NCI-H2171 treated with DMSO at 0.1 percent for 48 hours (cell line): ENCODE measurements at places on chromosomes 7 and 10.

- DNase-seq, result no peak
These were observed 6.3 kb downstream of the CALN1 start for GRCh38 chr7:72405871-72406270.

GRCh38 chr7:110148054-110148453 lies 942.9 kb upstream of the LRRN3 start:
- no peak for DNase-seq

DNA sequence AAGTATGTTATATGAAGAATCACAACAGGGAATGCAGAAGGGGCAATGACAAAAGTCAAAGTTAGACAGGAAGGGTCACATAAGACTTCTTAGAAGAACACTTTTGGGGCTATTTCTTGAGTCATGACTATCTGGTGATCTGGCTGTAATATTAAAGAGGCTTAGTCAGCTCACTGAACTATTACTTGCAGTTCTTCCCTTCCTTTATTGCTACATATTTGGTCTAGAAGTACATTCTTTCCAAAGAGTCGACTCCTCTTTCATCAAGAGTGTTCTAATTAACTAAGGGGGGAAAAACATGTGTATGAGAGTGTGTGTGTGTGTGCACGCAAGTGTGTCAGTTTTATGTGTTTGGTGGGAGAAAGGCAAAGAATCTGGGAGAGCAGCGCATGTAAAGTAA lies 247.3 kb upstream of the LRRTM3 start:
- no peak for DNase-seq

DNA sequence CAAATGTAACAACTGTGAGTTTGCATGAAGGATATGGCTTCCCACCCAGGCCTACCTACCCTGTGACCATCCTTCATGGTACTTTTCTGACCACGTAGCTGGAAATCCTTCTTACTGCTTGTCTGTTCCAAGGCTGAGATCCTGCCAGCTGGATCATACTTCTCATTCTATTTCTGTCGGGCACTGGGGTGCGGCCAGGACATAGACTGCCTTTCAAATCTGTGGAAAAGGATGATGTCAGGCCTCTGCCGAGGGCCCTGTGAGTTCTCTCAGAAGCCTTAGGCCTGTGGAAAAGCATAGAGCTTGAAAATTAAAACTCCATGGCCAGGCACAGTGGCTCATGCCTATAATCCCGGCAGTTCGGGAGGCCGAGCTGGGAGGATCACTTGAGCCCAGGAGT lies 10.0 kb downstream of the VWC2 start:
- no peak for DNase-seq

GRCh38 chr7:6016653-6016966 lies 7.5 kb downstream of the AIMP2 start:
- no peak for DNase-seq

DNA sequence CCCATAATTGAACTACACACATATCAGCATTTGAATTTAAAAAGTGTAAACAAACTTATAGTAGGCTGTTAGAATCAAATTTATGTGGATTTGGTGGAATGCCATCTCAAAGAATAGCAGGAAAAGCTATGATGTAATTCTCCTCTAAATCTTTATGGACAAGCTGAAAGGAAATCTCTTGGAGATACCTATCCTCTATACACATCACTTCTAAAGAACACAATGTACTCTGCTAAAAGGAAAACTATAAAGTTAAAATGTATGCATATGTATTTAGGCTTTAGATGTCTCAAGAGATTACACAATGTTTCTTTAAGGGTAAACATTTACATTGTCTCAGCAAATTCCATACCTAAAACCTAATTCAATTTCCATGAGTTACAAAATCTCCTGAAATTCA lies 323.3 kb downstream of the CRPPA start:
- DNase-seq, result no peak

DNA sequence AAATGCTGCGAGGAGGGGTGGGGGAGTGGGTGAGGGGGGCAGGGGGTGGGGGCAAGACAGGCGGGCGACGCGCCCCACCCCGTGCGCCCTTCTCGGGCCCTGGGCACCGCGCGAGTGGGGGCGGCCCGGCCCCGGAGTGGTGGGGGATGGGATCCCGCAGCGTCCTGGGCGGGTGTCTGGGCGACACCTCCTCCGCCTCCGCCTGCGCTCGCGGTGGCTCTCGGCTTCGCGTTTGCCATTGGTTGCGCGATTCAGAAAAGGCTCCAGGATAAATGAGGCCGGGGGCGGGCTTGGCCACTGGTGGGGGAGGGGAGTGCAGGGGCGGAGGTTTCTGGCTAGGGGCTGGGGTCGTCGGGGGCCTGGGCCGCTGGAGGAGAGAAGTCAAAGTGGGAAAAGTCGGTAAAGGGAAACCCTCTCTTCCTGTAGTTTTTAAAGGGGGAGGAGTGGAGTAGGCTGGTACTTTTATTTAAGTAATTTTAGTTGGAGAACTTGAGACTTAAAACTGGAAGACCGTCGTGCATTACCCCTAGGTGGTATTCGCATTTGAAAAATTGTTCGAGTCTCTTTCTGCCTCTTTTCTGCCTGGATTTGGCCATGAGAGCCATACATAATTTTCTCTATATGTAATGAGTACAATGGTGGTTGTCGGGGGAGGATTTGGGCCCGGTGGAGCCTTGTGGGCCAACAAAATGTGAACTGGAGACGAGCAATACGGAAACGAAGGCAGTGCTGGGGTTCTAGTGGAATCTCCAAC lies 992 bp upstream of the IGF2BP3 start:
- DNase-seq, result peak; percentile 39

DNA sequence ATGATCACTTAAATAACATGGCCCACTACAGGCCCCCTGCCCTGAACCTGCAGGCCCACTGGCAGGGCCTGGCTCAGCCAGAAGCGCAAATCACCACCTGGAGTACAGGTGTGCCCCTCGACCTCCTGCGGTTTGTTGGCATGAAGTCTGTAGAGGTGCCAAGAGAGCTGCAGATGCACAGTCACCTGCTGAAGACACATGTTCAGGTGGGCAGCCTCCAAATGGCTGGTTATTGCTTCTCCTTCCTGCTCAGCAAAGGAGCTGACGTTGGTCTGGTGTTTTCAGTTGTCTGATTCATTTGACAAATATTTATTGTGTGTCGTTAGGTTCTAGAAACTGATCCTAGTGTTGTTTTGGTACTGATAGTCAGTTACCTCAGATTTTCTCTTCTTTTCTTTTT lies 29.0 kb downstream of the DHTKD1 start:
- DNase-seq, result peak; percentile 77

- DNase-seq, result no peak
These were observed 33.2 kb upstream of the TPK1 start for GRCh38 chr7:144869082-144869481.

DNA sequence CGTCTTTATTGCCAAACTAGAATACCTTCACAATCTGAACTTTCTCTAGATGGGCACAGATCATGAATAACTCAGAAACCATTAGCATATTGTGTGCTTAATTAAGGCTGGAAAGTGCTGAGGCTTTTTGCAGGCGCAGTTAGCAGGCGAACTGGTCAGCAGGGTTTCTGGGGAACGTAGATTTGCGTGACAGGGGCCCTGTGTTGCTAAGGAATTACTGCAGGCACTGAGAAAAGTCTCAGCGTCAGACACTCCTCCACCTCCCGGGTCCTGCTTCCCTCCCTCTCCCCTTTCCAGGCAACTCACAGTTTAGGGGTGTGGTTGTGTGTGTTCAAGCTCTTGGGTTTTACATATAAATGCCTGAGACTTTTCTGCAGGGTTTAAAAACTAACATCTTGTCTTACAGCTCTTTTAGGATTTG lies 2.2 kb downstream of the MAP3K8 start:
- DNase-seq, result no peak

DNA sequence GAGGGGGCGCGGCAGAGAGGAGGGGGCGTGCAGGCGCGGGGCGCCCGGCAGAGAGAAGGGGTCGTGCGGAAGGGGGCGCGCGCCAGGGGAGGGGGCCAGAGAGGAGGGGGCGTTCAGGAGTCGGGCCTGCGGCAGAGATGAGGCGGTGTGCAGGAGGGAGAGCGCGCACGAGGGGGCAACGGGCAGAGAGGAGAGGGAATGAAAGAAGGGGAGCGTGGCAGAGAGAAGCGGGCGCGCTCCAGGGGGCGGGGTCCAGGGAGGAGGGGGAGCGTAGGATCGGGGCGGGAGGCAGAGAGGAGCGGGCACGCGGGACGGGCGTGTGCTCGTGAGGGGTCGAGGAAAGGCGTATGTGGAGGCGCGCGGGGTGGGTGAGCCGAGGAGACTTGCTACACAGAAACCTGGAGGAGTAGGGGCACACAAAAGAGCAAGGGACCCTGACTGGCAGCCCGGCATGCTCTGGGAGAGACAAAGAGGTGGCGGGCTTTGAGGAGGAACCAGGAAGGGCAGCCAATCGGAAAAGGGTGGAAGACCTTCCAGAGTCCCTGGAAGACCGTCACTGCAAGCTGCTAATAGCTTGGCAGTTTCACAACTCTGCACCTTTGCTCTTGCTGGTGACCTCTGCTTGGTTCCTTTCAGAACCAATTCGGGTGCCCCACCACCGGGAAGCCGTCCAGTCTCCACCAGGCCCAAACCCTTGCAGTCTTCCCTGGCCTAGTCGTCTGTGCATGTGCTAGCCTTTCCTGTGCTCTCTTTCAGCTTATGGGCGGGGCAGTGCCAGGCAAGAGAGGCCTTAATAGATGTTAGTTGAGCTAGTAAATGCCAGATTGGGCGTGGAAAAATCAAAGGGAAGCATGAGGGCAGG lies 639 bp downstream of the DYDC2 start:
- DNase-seq, result peak; percentile 47

DNA sequence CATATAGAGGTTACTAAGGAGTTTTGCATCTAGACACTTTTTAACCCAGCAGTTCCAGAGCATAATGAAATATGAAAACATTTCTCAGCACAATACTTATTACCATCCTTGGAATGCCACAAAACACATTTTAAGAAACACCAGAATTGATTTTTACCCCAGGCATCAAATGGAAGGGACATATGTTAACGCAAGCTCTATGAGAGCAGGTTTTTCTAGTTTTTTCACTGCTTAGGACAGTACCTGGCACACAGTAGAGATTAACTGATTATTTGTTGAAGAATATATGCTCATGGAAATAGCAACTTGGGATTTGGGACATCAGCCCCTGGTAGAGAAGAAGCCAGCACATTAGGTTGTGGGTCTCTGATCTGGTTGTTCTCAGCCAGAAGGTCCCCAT lies 67.0 kb upstream of the ARID5B start:
- no peak for DNase-seq

DNA sequence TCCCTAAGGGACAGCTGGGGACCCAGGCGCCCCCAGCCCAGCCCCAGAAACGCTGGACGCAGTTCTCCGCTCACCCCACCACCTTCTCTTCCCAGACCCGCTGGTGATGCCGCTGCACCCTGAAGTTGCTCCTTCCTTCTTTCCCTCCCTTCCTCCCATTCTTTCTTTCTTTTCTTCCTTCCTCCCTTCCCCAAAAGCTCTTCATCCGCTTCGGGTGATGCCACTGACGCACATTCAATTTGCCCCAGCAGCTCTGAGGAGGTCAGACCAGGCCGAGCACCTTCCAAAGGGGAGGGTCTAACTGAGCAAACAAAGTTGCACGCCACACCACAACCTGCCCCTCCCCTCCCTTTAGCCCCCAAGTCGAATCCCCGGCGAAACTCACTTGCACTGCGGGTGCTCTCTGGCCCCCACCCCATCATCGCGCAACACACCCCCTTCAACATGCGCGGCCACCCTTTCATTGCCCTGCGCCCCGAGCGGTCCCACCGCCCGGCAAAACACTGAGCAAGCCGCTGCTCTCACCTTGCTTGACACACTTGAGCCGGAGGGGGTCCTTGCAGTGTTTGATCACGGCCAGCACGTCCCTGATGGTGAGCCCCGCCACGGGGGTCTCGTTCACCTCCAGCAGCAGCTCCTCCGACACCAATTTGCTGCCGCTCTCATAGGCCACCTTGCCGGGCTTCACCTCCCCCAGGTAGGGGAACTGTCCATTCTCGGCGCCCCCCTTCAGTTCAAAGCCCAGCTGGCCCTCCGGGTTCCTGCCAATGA lies 787 bp downstream of the MAGI2 start:
- no peak for DNase-seq

DNA sequence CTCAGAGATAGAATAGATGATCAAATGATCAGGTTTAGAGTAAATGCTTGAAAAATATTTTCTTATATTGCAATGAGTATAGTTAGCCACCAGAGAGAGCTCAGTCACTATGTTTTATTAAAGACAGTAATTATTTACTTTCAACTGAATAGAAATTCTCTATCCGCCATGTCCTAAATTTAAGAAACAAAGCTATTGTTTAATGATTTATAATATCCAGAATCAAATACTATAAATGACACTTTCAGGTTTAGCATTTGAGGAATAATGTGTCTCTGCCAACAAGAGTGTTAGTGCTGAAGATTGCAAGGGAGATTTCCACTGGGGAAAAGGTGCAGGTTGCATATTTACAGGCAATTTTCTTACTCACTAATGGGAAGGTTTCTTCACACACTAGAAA lies 184.7 kb downstream of the DGKB start:
- DNase-seq, result peak; percentile 59

DNA sequence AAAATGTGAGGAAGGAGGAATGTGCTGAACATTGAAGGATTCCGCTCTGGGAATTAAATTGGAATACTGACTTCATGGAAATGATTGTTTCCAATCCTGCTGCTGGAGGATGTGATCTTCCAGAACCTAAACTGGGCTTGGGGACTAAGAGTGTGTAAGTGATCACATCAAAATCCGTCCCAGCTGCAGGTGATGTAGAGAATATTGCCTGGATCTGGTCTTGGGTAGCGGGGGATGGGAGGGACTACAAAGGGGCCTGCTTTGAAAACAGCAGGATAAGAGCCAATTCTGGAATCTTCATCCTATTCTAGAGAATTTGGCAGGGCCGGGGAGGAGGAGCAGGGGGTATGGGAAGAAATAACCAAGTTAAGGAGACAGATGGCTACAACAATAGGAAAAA lies 552.2 kb upstream of the FZD8 start:
- no peak for DNase-seq

GRCh38 chr7:92747041-92747835 lies 89.1 kb downstream of the CDK6 start:
- no peak for DNase-seq

DNA sequence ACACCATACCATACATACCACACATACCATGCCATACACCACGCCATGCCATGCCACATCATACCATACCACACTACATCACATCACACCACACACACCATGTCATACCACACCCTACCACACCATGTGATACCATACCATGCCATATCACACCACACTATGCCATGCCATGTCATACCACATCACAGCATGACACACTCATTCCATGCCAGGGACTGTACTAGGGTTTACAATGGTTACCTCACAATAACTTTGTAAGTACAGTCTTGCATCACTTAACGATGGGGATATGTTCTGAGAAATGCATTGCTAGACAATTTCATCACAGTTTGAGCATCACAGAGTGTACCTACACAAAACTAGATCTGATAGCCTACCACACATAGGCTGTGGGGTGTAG lies 14.5 kb downstream of the PYROXD2 start:
- no peak for DNase-seq

- DNase-seq, result no peak
These were observed 120.9 kb upstream of the EGFR start for GRCh38 chr7:54897891-54898290.

DNA sequence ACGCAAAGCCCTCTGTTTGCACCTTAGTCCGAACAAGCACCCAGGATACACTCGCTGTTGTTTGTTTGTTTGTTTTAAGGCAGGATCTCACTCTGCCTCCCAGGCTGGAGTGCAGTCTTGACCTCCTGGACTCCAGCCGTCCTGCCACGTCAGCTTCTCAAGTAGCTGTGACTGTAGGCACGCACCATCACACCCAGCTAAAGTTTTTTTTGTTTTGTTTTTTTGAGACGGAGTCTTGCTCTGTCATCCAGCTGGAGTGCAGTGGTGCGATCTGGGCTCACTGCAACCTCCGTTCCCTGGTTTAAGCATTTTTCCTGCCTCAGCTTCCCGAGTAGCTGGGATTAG lies 76.8 kb downstream of the CTBP2 start:
- DNase-seq, result no peak

- DNase-seq, result no peak
These were observed at the start of gene CALHM3 for GRCh38 chr10:103479135-103479534. Gene CALHM3 (minus strand): TSS chr10:103479240. CDS start chr10:103479032, 208 bp downstream.
